ENCODE measurements at places on chromosomes 16 and 17. TPM values are rescaled to one million over a fixed set of nuclear protein-coding genes. Genes with fewer than 3 reads are reported as not detected.

DNA sequence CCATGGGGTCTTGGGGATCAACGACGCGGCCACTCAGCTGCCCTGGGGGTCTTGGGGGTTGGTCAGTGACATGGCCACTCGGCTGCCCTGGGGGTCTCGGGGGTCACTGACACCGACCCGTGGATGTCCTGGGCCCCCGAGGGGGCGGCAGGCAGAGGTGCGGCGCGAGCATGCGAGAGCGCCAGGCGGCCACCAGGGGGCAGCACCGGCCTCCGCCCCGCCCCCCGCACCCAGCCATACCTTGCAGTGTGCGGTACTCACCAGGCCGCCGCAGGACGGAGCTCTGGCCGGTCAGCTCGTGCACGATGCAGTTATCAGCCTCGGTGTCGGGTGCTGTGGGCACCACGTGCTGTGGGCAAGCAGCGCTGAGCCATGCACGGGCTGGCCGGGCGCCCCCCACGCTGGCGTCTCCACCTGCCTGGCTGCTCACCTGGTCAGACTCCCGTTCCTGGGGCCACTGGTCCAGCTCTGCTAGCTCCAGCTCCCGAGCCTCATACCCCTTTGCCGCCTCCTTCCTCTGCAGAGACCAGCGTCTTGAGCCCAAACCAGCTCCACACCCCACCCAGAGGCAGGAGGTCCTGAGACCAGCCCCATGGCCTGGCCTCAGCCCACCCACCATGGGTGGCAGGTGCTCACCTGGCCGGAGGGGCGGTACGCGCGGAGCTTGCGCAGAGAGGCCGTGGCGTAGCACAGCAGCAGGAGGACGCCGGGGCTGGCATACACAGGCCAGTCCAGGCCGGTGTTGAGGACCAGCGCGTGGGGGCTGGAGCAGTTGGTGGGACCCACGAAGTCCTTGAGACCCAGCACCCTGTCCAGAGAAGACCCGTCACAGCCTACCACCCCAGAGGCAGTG is 31.2 kb downstream of the CTU2 start:
- no peak overlapping the region for H3K4me3 ChIP-seq
- DNase-seq, result peak; percentile 55
- H3K27ac ChIP-seq, result no peak overlapping the region
- no peaks in the 10 kb centered on the region for H3K36me3 ChIP-seq
- H3K4me1 ChIP-seq, result no peaks in the 10 kb centered on the region

DNA sequence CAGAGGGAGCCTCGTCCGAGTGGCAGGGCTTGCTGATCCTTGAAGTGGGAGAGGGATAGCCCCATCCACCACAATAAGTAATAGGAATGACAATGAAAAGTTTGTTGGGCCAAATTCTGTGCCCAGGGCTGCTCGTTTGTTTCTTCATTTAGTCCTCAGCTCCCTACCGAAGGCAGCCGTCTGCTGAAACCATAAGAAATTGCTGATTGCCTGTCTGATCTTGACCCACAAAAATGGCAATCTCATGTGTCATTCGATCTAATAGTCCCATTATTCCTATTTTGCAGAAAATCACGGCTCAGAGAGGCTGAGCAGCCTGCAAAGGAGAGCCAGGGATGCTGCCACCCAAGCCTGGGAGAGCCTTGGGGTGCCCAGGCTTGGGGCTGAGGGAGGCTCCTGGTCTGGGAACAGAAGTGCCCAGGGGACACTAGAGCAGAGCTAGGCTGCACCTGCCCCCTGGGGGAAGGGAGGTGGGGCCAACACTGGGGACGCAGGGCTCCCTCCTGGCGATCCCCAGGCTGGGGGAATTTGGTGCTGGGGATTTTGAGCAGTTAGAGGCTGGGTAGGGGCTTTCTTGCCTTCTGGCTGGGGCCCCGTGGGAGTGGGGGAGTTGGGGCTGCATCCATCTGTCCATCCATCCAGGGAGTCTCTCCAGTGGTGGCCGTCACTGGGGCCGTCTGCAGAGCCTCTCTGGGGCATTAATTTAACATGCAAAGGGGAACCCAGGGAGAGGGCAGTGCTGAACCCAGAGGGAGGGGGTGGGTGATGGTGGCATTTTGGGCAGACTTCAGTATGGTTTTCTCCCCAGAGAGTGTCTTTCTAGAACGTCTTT is 53.5 kb downstream of the SOCS1 start:
- no peaks in the 10 kb centered on the region for H3K36me3 ChIP-seq
- peaks cover 5% of the 10 kb centered on the region for H3K27me3 ChIP-seq
- no peak for DNase-seq
- H3K4me3 ChIP-seq, result no peak overlapping the region
- no peak overlapping the region for H3K27ac ChIP-seq
- H3K4me1 ChIP-seq, result peaks cover 18% of the 10 kb centered on the region

- peak; percentile 87 for DNase-seq
- H3K27ac ChIP-seq, result peak within 1 kb of the TSS; percentile 90
- peak within 1 kb of the TSS; percentile 88 for H3K4me3 ChIP-seq
- peaks cover 23% of the 10 kb centered on the region for H3K4me1 ChIP-seq
These were observed at the start of gene RAD51C for GRCh38 chr17:58692239-58693055. TSS of gene RAD51C (plus strand) at chr17:58692602. CDS start at chr17:58692644, 42 bp downstream.

DNA sequence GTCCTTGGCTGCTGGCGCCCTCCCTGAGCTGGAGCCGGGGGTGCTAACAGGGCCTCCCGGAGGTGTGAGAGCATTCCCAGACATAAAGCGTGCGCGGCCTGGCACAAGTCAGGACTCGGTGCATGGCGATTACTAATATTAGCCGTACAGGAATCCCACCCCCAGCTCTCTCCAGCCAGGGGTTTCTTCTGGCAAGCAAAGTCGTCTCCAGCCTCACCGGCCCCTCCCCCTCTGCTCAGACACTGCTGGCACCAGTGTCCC is 5.0 kb downstream of the CASKIN1 start:
- H3K4me3 ChIP-seq, result no peak overlapping the region
- H3K36me3 ChIP-seq, result no peaks in the 10 kb centered on the region
- peaks cover 2% of the 10 kb centered on the region for H3K4me1 ChIP-seq
- no peak for DNase-seq
- H3K27me3 ChIP-seq, result peaks cover 5% of the 10 kb centered on the region
- H3K27ac ChIP-seq, result no peak overlapping the region

DNA sequence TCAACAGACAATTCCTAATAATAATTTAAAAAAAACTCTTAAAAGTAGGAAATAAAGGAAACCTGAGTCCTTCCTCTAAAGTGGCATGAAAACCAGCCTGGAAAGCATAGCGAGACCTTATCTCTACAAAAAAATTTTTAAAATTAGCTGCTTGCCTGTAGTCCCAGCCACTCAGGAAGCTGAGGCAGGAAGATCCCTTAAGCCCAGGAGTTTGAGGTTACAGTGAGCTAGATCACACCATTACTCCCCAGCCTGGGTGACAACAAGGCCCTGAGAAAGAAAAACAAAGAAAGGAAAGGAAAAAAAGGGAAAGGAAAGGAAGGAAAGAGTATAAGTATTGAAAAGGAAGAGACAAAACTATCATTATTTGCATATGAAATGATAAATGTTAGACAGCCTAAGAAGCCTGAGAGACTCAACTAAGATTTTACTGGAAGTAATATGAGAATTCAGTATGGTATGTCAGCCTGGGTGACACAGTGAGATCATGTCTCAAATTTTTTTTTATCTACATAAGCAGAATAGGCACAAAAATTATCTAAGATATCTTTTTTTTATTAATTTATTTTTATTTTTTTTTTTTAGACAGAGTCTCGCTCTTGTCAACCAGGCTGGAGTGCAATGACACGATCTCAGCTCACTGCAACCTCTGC is 113.0 kb downstream of the GOSR1 start:
- H3K36me3 ChIP-seq, result no peaks in the 10 kb centered on the region
- no peaks in the 10 kb centered on the region for H3K4me1 ChIP-seq
- H3K27me3 ChIP-seq, result peaks cover 3% of the 10 kb centered on the region
- DNase-seq, result no peak

DNA sequence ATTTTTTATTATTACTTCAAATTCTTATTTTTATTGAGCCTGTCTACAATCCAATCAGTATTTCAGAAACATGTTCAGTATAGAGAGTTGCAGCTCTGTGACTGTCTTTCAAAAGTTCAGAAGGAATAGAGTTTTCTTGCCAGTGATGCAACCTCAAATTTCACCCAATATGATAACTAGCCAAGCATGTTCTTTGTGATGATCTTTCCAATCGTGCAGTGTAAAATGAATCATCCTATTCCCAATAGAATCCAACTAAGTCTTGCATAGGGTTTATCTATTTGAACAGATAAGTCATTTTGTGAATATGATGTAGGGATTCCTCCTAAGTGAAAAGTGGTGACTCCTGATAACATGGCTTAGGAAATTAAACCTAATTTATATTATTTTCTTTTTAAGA is 937.8 kb downstream of the KCNJ2 start:
- no peak overlapping the region for H3K4me3 ChIP-seq
- no peak overlapping the region for H3K27ac ChIP-seq
- peaks cover 3% of the 10 kb centered on the region for H3K36me3 ChIP-seq
- no peak for DNase-seq

GRCh38 chr17:77542011-77542410 is 401.2 kb downstream of the SEC14L1 start:
- H3K4me1 ChIP-seq, result no peaks in the 10 kb centered on the region
- peaks cover 6% of the 10 kb centered on the region for H3K27me3 ChIP-seq
- DNase-seq, result no peak
- no peak overlapping the region for H3K4me3 ChIP-seq
- no peaks in the 10 kb centered on the region for H3K36me3 ChIP-seq
- no peak overlapping the region for H3K27ac ChIP-seq

- peaks cover 1% of the 10 kb centered on the region for H3K4me1 ChIP-seq
- DNase-seq, result no peak
- no peak overlapping the region for H3K4me3 ChIP-seq
- H3K27ac ChIP-seq, result no peak overlapping the region
- H3K27me3 ChIP-seq, result peaks cover 9% of the 10 kb centered on the region
- no peaks in the 10 kb centered on the region for H3K36me3 ChIP-seq
These were observed 5.3 kb downstream of the HS3ST3A1 start for GRCh38 chr17:13596241-13596923.

- no peaks in the 10 kb centered on the region for H3K4me1 ChIP-seq
- H3K27ac ChIP-seq, result no peak within 1 kb of the TSS
- peaks cover 60% of the 10 kb centered on the region for H3K27me3 ChIP-seq
- H3K4me3 ChIP-seq, result peak within 1 kb of the TSS; percentile 48
- no peaks in the 10 kb centered on the region for H3K36me3 ChIP-seq
These were observed at the start of gene WNT9B for GRCh38 chr17:46851029-46851741. TSS of gene WNT9B (plus strand) at chr17:46851583. CDS start at chr17:46851639, 56 bp downstream.

GRCh38 chr17:42111265-42111636 is 1.3 kb downstream of the DHX58 start:
- DNase-seq, result no peak
- H3K4me3 ChIP-seq, result peak overlapping the region; percentile 88
- H3K36me3 ChIP-seq, result peaks cover 4% of the 10 kb centered on the region
- peak overlapping the region; percentile 67 for H3K27ac ChIP-seq
- H3K4me1 ChIP-seq, result peaks cover 35% of the 10 kb centered on the region

- H3K4me3 ChIP-seq, result no peak overlapping the region
- peaks cover 22% of the 10 kb centered on the region for H3K36me3 ChIP-seq
- H3K27me3 ChIP-seq, result no peaks in the 10 kb centered on the region
- H3K27ac ChIP-seq, result no peak overlapping the region
- H3K4me1 ChIP-seq, result peaks cover 10% of the 10 kb centered on the region
- DNase-seq, result no peak
These were observed 5.3 kb downstream of the SHPK start for GRCh38 chr17:3630781-3631180.

DNA sequence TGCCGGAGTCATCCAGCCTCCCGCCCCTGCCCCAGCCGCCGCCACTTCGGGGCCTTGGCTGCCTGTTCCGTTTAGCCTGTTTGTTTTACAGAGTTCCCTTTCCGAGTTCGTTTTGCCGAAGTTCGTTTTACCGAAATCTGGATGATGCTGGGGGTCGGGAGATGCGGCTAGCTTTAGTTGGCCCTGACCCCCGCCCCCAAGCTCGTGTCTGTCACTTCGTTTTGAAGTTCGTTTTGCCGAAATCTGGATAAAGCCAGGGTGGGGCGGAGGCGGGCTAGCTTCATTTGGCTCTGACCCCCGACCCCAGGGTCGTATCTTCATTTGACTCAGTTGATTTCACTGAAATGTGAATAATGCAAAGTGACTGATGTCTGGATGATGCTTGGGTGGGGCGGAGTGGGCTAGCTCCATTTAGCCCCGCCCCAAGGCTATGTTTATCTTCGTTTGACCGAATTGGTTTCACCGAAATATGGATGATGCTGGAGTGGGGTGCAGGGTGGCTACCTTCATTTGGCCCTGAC is 591 bp downstream of the PSMD7 start:
- H3K4me3 ChIP-seq, result peak overlapping the region; percentile 92
- peak overlapping the region; percentile 96 for H3K27ac ChIP-seq
- H3K4me1 ChIP-seq, result peaks cover 40% of the 10 kb centered on the region

DNA sequence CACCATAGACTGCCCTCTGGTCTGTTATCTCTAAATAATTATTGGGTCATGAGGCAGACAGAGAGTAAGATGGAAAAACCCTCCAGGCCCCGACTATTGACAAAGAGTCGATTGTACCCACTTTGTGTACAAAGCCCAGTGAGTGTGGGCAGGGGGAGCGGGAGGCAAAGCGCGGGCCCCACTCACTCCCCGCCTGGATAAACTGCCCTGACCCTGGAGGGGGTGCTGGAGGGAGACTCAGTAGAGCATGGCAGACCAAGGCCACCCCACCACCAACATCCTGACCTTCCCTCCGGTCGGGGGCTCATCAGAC is 11.2 kb upstream of the CPSF4L start:
- H3K36me3 ChIP-seq, result no peaks in the 10 kb centered on the region
- H3K27ac ChIP-seq, result no peak overlapping the region
- peaks cover 2% of the 10 kb centered on the region for H3K27me3 ChIP-seq

- no peaks in the 10 kb centered on the region for H3K27me3 ChIP-seq
- H3K36me3 ChIP-seq, result no peaks in the 10 kb centered on the region
- H3K27ac ChIP-seq, result no peak overlapping the region
- H3K4me3 ChIP-seq, result no peak overlapping the region
- H3K4me1 ChIP-seq, result no peaks in the 10 kb centered on the region
These were observed 154.3 kb upstream of the SALL1 start for GRCh38 chr16:51305337-51305736.

DNA sequence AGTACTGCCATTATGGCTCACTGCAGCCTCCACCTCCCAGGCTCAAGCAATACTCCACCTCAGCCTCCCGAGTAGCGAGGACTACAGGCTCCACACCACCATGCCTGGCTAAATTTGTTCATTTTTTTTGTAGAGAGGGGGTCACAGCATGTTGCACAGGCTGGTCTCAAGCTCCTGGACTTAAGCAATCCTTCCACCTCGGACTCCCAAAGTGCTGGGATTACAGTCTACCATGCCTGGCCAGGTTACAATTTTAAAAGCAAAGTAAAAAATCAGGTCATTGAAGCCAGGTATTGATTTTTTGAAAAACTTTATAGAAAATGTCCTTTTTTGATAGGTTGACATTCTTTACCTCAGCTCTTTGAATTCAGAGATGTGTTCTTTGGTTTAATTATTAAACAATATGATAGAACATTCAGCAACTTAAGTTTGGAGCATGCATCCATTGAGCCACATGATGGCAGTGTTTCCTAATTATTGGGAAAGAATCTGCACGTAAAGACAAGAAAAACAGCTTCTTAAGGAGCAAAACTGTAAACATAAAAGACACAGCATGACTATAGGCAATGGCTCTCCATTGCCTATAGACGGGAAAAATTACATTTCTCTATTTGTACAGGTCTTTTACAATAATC is 1.7 kb upstream of the SLC16A11 start:
- peak; percentile 54 for DNase-seq
- H3K4me3 ChIP-seq, result peak overlapping the region; percentile 85
- no peak overlapping the region for H3K27ac ChIP-seq
- peaks cover 43% of the 10 kb centered on the region for H3K4me1 ChIP-seq
- H3K27me3 ChIP-seq, result peaks cover 2% of the 10 kb centered on the region

- H3K36me3 ChIP-seq, result peaks cover 26% of the 10 kb centered on the region
- H3K4me1 ChIP-seq, result peaks cover 11% of the 10 kb centered on the region
- DNase-seq, result no peak
- H3K27me3 ChIP-seq, result peaks cover 3% of the 10 kb centered on the region
- H3K27ac ChIP-seq, result no peak overlapping the region
These were observed 113.3 kb downstream of the FTO start for GRCh38 chr16:53817117-53817755.

Gene TP53TG3D
- polyA plus RNA-seq, result 1.1 TPM

Gene TMEM88
- polyA plus RNA-seq, result not detected

Gene CLEC19A
- not detected for polyA plus RNA-seq

Measured in immature natural killer cell (primary cell).